ENCODE measurements at places on chromosomes 12 and 14.

- no peak for DNase-seq
These were observed 31.7 kb upstream of the EVL start for GRCh38 chr14:100033347-100034075.

GRCh38 chr12:85740186-85740585, 96.0 kb downstream of the RASSF9 start:
- DNase-seq: no peak

GRCh38 chr14:35558680-35559079, 24.7 kb downstream of the INSM2 start:
- DNase-seq: no peak

DNA sequence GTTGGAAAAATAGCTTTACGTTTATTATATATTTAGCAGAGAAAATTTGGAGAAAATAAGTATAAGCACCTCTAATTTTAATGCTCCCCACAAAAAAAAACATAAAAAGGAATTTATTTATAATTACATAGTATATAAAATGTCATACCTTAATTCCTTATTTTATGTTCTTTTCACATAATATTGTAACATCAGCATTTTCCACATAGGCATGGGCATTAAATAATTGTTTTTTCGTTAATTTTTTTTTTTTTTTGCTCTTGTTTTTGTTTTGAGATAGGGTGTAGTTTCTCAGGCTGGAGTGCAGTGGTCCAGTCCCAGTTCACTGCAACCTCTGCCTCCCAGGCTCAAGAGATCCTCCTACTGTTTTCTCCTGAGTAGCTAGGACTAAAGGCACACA, 329.8 kb upstream of the FOXG1 start:
- no peak for DNase-seq

GRCh38 chr12:51955702-51956101, 4.2 kb downstream of the ACVR1B start:
- DNase-seq: no peak

GRCh38 chr12:47415054-47415453, 290.8 kb downstream of the RPAP3 start:
- no peak for DNase-seq

- DNase-seq: no peak
These were observed 223.7 kb downstream of the TMTC2 start for GRCh38 chr12:82910246-82910893.

- no peak for DNase-seq
These were observed 143.8 kb upstream of the DAAM1 start for GRCh38 chr14:59044707-59045106.

GRCh38 chr12:4203772-4204376, 69.7 kb upstream of the CCND2 start:
- DNase-seq: no peak

DNA sequence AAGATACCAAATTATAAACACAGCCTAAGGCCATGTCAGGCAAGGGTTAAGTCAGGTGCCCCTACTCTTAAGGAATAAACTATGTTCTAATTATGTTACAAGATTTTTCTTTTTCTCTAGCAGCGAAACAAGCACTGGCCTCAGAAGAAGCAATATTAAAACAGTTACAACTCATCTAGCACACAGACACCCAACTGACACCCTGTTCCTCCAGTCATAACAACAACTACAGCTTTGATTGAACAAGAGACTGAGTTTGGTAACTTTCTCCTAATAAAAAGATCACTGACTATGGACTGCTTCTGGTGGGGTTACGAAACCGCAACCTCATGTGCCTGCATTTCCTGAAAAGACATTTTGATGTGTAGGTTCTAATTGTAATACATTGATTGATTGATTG, 3.3 kb upstream of the DAO start:
- no peak for DNase-seq

GRCh38 chr12:27305673-27306456, 26.8 kb upstream of the BMAL2 start:
- DNase-seq: no peak

DNA sequence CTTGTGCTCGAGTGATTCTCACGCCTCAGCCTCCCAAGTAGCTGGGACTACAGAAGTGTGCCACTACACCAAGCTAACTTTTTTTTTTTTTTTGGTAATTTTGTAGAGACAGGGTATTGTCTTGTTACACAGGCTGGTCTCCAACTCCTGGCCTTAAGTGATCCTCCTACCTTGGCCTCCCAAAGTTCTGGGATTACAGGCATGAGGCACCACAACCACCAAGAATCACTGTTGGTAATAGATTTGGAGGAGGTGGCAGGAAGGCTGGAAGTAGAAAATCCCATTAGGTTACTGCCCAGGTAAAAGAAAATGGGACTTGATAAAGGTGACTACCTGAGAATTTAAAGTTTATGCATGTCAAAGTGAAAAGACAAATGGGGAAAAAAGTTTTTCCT, 1.4 kb upstream of the CDCA4 start:
- DNase-seq: no peak

DNA sequence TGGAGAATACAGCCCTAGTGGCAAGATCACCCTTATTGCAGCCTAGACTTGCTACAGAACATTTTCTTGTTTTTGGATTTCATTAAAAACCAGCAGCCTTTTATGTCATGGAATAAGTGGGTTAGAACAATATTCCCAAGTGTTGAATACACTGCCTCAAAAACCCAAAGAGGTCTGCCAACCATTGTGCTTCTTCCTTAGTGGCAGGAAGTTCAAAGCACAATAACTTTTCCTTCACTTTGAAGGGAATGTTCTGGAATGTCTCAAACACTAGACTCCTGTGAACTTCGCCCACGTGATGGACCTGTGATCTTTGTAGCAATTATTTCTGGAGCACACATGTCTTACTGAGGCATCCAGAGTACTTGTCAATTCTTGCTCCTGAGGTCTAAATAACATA, 8.5 kb downstream of the SLC17A8 start:
- no peak for DNase-seq

- no peak for DNase-seq
These were observed 8.6 kb downstream of the ACVRL1 start for GRCh38 chr12:51915951-51916350.

GRCh38 chr12:89825591-89826449, 117.2 kb upstream of the ATP2B1 start:
- DNase-seq: no peak

DNA sequence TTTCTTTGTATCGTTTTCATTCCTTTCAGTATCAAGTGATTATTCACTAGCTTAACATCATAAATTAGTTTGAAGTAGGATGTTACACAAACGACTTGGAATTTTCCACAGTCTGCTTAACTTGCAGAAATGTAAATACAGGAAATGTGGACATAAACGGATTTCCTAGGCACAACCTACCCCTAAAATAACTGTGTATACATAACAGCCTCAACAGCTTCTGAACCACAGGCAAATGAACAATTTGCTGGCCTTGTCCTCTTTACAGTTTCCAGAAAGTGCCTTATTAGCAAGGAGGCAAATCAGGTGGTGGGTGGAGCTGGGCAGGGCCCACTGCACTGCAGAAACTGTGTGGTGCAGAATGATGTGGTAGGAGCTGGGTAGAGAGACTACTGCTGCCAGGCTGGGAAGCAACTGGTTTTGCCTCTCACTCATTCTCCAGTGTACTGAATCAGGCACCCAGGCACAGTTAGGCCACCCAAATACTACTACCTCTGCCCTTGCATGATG, 14.1 kb downstream of the DRAM1 start:
- DNase-seq: no peak

DNA sequence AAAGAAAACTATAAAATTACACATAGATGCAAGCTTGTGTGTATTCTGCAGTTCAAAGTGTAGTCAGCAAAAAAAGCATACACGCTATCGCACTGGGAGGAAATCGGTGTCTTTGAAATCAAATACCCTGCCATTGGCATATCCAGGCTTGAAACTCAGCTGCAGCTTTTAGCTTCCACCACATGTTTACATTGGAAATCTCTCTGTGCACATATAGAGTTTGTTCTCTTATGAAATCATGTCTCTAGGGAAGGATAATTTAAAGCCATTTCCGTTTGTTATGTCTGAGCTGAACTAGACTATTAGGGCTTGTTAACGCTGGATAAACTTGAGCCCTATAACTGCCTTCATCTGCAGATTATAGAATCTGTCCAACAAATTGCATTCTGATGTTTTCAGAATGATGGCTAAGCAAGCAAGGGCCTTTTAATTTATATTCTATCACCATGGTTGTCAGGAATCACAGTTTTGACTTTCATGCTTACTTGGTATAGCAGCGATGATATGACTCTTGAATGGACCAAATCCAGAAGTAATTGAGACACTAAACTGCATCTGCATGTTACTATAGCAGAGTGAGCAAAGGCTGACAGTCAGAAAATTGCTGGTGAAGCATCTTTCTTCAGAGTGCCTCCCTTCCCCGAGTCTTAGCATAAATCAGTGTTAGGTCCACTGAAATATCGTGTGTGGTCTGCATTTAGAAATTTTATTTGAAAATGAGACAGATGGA, 442.8 kb downstream of the ZFP36L1 start:
- no peak for DNase-seq

GRCh38 chr12:4567073-4567881, 5.3 kb downstream of the DYRK4 start:
- DNase-seq: no peak

DNA sequence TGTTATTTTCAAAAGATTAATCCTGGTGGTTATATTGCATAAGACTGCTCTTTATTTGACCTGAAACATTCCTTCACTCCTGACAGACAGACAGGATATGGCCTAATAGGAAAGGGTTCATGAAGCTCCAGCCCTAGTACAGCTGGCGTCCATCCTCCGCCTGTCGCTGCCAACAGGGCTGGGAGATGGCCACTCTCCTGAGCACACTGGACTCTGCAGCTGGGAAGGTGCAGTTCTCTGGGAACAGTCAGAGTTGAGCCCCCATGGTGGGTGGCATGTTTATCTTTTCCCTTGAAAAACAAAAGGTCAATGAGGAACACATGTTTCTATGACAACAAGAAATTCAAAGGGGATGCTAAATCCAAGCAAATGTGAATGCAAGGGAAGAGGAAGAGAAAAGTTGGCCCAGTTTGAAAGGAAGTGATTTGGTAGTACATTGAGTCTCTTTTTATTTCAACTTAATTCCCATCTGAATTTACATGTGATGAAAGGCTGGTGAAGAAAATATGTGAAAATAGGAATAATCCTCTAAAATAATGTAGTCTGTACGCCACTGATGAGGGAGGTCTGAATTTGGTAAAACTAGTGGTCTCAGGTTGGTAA, 89.9 kb upstream of the DCN start:
- DNase-seq: no peak

GRCh38 chr14:45359746-45360145, 106.7 kb upstream of the MIS18BP1 start:
- DNase-seq: no peak

GRCh38 chr14:103155010-103155409, 31.7 kb downstream of the TNFAIP2 start:
- no peak for DNase-seq

DNA sequence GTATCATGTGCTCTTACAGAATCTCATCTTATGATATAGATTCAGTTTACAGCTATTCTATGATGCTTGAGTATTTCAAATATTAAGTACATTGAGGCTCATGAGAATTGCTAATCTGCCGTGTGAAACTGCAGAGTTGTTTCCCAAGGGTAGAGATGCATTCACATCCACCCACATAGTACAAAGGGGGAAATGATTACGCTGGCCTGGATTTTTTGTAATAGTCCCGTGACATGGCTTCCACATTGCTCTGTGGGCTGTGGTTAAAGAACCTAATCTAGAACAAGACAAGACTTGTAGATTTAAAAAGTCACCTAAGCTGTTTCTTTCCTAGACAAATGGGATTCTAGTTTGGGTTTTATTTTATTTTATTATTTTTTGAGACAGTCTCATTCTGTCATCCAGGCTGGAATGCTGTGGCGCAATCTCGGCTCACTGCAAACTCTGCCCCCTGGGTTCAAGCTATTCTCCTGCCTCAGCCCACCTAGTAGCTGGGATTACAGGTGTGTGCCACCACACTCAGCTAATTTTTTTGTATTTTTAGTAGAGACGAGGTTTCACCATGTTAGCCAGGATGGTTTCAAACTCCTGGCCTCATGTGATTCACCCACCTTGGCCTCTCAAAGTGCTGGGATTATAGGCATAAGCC, 13.0 kb upstream of the RIOX1 start:
- no peak for DNase-seq

- DNase-seq: no peak
These were observed 19.4 kb upstream of the P2RX4 start for GRCh38 chr12:121190523-121191031.

DNA sequence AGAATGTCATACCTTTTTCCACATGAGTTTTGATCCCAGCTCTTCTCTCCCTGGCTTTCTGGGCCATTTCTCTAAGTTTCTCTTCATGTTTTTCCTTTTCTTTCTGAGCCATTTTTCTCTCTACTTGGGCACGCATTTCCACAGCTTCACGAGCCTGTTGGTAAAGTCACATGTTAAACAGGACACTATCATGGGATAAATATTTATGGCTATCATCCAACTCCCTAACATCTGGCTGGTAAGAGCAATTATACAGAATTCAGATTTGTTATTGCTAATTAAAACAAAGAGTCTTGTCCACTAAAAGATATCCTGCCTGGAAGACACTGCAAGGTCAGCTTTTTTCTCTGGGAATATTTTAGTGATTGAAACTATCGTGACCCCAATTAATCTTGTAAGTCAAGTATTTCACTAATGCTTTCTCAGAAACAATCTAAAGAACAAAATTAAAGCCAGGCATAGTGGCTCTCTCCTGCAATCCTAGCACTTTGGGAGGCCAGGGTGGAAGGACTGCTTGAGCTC, 23.1 kb downstream of the SLIRP start:
- no peak for DNase-seq
